ENCODE measurements at places on chromosomes 6 and 20.

- no peak for DNase-seq
Measured at GRCh38 chr20:16653266-16653665, 76.6 kb upstream of the SNRPB2 start.

DNA sequence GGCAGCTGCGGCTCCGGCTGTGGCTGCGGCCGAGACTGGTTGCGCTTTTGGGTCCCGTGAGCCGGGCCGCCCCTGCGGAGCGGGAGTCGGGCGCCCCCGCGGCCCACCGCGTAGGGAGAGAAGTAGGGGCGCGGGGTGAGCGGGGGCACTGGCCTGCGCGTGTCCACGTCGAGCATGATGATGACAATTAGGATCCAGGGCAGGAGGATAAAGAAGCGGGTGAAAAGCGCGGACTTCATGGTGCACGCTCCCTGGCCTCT, 739 bp downstream of the B3GAT2 start:
- no peak for DNase-seq

- no peak for DNase-seq
Measured at GRCh38 chr20:57638895-57639236, 18.6 kb upstream of the ZBP1 start.

- no peak for DNase-seq
Measured at GRCh38 chr6:15017261-15017660, 228.6 kb upstream of the JARID2 start.

DNA sequence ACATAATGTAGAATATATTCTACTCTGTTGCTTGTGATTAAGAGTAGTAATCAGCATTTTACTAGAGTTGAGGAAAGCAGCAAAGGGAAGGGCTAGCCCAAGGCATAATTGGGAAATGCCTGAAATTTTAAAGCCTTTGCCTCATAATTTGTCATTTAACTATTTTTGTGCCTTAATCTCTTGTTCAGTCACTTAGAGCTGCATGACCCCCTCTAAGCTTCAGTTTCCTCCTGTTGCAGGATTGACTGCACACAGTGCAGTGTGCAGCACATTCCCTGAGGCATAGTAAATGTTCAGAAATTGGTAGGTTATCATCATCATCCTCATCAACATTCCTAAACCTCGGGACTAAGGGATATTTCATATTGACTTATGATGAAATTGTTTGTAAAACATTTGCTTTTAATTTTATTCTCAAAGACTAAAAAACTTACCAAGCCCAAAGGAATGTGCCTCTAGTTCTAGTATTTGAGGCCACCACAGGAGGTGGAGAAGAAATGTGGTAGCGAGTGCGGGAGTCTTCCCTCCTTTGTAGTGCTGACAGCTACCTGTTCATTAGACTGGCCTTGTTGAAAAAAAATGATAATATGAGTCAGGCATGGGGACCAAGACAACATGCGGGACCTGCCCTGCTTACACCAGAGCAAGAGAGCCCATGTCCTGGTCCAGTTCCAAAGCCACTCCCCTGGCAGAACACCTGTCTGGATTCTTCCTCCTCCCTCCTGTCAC, 14.8 kb upstream of the TENT5A start:
- DNase-seq: no peak

GRCh38 chr6:15269011-15269410, 23.1 kb downstream of the JARID2 start:
- no peak for DNase-seq

DNA sequence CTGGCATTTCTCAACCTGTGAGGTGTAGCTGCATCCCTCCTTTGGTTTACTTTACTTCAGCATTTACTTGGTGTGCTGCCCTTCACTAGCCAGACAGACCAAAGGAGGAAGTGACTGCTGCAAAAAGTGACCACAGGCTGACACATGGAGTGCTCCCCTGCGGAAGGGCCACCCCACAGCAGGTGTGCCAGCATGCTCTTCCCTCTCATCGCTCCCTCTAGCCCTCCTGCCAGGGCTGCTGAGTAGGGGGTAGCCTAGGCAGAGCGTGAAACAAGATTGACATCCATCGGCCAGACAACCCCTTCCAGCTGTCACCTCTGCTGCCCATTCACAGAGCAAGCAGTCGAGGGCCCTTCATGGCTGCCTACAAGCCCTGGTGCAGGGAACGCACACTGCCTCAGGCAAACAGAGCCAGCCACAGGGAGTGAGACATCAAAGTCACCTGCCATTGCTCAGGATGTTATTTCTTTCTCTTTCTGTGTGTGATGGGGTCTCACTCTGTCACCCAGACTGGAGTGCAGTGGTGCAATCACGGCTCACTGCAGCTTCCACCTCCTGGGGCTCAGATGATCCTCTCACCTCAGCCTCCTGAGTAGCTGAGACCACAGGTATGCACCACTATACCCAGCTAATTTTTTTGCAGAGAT, 102.0 kb upstream of the RPS6KA2 start:
- no peak for DNase-seq

DNA sequence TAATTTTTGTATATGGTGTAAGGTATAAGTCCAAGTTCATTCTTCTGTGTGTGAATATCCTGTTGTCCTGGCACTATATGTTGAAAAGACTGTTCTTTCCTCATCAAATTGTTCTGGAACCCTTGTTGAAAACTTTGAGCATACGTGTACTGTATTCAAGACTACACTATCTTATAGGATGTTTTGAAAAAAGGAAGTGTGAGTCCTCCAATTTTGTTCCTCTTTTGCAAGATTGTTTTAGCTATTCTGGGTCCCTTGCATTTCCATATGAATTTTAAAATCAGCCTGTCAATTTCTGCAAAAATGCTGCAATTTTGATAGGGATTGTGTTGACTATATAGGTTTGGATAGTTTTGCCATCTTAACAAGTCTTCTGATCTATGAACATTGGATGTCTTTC, 195.2 kb downstream of the BACH2 start:
- DNase-seq: no peak

DNA sequence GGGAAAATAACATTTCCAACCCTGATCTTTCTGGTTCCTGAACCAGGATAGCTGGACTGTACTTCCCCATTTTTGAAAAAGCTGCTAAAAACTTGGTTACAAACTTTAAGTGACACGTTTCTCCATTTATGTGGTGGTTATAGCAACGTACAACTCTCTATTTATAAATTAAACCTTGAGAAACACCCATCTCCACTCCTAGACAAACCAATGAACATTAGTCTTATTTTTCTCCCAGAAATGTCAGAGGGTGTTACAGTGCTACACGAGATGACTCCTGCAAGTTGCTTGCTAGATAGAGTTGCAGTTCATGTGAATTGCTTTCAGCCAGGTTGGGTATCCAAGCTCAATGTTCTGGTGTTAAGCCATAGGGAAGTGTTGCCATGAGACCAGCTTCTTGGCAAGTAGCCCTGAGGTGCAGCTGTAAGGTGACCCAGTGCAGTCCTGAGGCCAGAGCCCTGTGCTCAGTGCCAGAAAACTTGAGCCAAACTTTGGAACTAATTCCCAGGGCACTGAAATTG, 51.3 kb upstream of the REV3L start:
- DNase-seq: peak; percentile 47
